Effector memory CD4-positive, alpha-beta T cell (primary cell): ENCODE measurements at places on chromosomes 12 and 14.

DNA sequence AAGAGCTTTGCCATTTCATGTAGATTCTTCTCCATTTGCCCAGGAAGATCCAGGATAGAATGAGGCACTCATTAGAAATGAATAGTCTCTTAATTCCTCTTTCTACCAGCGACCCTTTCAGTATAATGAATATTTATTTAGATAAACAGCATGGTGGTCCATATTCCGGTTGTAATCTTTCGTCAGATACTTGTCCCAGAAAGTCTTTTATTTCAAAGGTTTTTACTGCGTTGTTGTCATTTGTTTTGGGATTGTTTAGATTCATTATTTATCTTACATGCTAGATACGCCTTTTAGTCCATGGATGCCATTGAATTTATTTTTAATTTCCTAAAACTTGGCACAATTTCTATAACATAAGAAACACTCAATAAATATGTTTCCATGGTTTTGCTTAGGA is 139.7 kb upstream of the FLRT2 start:
- no peak for DNase-seq

DNA sequence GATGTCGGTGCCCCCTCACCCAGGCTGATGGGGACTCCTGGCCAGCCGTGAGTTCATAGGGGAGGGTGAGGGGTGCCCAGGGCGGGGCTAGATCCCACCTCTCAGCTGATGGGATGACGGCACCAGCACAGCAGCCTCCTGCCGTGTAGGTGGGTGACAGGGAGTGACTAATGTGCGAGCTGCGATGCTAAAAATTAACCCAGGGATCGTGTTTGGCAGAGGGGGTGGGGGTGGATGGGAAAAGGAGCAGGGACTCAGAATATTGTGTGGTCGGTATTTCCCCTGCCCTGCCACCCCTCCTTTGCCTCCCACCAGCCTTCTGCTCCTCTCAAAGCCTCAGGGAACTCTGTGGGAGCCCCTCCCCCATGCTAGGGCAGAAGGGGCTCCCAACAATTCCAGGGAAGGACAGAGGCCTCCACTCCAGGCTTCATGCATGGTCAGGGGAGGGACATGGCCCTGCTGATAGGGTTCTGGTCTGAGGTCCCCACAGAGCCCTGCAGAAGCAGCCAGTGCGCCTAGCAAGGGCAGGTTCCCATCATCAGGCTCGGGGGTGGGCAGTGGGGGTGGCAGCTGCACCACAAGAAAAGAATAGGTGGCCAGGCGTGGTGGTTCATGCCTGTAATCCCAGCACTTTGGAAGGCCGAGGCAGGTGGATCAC is 12.5 kb downstream of the TAMALIN start:
- no peaks in the 10 kb centered on the region for H3K27me3 ChIP-seq
- no peak overlapping the region for H3K27ac ChIP-seq
- H3K4me3 ChIP-seq, result no peak overlapping the region
- no peak for DNase-seq
- H3K4me1 ChIP-seq, result peaks cover 22% of the 10 kb centered on the region
- peaks cover 14% of the 10 kb centered on the region for H3K36me3 ChIP-seq

GRCh38 chr14:94971750-94972149 is 185.6 kb downstream of the DICER1 start:
- H3K4me1 ChIP-seq, result no peaks in the 10 kb centered on the region
- H3K27me3 ChIP-seq, result no peaks in the 10 kb centered on the region
- no peak overlapping the region for H3K4me3 ChIP-seq

DNA sequence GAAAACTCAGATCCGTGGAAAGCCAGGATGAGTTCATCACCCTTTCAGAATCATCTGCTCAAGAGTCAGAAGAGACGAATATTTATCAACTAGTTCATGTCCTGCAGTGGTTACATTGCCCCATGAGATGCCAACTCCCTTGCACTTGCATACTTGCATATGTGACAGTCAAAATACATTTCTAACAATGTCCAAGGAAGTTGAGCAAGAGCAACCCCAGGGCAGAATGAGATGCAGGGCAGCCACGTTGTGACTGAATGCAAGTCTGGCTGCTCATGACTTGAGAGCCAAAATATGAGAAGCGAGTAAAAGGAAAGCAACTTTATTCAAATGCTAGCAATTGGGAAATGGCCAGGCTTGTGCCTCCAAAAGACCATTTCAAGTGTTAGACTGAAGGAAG is 23.6 kb upstream of the UTP20 start:
- H3K27ac ChIP-seq, result no peak overlapping the region
- no peaks in the 10 kb centered on the region for H3K4me1 ChIP-seq
- no peaks in the 10 kb centered on the region for H3K36me3 ChIP-seq
- no peak for DNase-seq
- H3K4me3 ChIP-seq, result no peak overlapping the region

GRCh38 chr14:103517721-103518421 is 4.8 kb downstream of the CKB start:
- H3K27ac ChIP-seq, result no peak overlapping the region
- no peak overlapping the region for H3K4me3 ChIP-seq
- H3K4me1 ChIP-seq, result peaks cover 20% of the 10 kb centered on the region
- peaks cover 3% of the 10 kb centered on the region for H3K27me3 ChIP-seq
- no peaks in the 10 kb centered on the region for H3K36me3 ChIP-seq
- DNase-seq, result no peak

DNA sequence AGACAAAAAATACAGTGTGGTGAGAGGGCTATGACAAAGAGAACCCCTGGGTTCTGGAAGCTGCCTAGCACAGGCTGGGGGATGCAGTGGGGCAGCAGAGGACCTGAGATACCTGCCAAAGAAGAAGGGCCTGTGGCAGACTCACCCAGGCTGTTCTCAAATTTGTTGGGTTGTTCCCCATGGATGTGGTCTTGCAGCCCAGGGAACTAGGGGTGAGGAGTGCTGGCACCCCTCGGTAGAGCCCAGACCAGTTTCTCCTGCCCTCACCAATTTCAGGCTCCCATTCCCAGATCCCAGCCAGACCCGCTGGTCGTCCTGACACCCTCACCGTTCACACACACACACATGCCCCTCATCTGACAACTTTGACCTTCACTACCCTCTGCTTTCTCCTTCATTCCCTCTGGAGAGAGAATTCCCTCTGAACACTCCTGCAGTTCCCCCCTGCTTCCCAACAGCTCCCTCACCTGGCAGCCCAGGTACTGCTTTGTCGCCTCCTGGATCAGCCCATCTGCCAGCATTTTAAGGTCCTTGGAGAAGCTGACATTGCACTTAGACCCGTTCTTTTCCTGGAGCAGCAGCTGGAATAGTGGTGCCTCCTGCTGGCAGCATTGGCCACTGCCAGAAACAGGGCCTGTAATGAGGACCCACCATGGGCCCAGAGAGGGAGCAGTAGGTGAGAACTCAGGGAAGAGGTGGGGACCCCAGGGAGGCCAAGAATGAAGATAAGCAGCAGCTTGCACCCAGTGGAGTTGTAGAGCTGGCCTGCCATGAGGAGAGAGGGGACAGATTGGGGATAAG is 5.9 kb upstream of the GDF11 start:
- no peak overlapping the region for H3K27ac ChIP-seq
- peak; percentile 26 for DNase-seq
- no peaks in the 10 kb centered on the region for H3K27me3 ChIP-seq
- no peak overlapping the region for H3K4me3 ChIP-seq
- no peaks in the 10 kb centered on the region for H3K36me3 ChIP-seq

GRCh38 chr12:113235976-113236375 is 14.7 kb downstream of the TPCN1 start:
- H3K27me3 ChIP-seq, result no peaks in the 10 kb centered on the region
- no peak for DNase-seq
- peaks cover 16% of the 10 kb centered on the region for H3K4me1 ChIP-seq
- no peak overlapping the region for H3K4me3 ChIP-seq

DNA sequence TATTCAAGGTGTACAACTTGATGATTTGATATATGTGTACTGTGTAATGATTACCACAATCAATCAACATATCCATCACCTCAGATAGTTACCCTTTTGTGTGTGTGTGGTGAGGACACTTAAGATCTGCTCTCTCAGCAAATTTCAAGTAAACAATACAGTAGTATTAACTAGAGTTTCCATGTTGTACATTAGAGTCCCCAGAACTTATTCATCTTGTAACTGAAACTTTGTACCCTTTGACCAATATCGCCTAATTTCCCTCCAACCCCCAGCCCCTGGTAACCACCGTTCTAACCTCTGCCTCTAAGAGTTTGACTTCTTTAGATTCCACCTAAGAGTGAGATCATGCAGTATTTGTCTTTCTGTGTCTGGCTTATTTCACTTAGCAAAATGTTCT is 12.1 kb downstream of the ADCK1 start:
- no peaks in the 10 kb centered on the region for H3K27me3 ChIP-seq
- no peaks in the 10 kb centered on the region for H3K4me1 ChIP-seq

- no peaks in the 10 kb centered on the region for H3K36me3 ChIP-seq
- DNase-seq, result no peak
- no peaks in the 10 kb centered on the region for H3K27me3 ChIP-seq
- H3K4me3 ChIP-seq, result no peak overlapping the region
- H3K27ac ChIP-seq, result no peak overlapping the region
- no peaks in the 10 kb centered on the region for H3K4me1 ChIP-seq
Measured at GRCh38 chr12:80805106-80805505, 88.4 kb downstream of the MYF5 start.

GRCh38 chr12:120956579-120957300 is 21.6 kb upstream of the HNF1A start:
- H3K36me3 ChIP-seq, result no peaks in the 10 kb centered on the region
- H3K4me1 ChIP-seq, result no peaks in the 10 kb centered on the region
- H3K4me3 ChIP-seq, result no peak overlapping the region
- DNase-seq, result no peak
- H3K27me3 ChIP-seq, result no peaks in the 10 kb centered on the region
- no peak overlapping the region for H3K27ac ChIP-seq

DNA sequence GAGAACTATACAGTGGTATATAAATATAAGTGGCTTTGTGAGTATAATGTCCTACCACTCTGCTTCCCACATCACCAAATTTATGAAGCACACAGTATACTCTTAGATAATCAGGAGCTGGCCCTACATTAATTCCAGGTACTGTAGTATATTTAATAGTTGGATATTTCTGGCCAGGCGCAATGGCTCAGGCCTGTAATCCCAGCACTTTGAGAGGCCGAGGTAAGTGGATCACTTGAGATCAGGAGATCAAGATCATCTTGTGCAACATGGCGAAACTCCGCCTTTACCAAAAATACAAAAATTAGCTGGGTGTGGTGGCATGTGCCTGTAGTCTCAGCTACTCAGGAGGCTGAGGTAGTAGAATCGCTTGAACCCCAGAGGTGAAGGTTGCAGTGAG is 104.0 kb downstream of the FOXA1 start:
- no peak overlapping the region for H3K27ac ChIP-seq
- no peaks in the 10 kb centered on the region for H3K27me3 ChIP-seq
- H3K4me1 ChIP-seq, result no peaks in the 10 kb centered on the region
- no peak for DNase-seq
- no peaks in the 10 kb centered on the region for H3K36me3 ChIP-seq
- H3K4me3 ChIP-seq, result no peak overlapping the region

- H3K4me1 ChIP-seq, result peaks cover 23% of the 10 kb centered on the region
- H3K27ac ChIP-seq, result no peak overlapping the region
- H3K36me3 ChIP-seq, result no peaks in the 10 kb centered on the region
- DNase-seq, result no peak
Measured at GRCh38 chr12:75975702-75976101, 55.9 kb downstream of the PHLDA1 start.

DNA sequence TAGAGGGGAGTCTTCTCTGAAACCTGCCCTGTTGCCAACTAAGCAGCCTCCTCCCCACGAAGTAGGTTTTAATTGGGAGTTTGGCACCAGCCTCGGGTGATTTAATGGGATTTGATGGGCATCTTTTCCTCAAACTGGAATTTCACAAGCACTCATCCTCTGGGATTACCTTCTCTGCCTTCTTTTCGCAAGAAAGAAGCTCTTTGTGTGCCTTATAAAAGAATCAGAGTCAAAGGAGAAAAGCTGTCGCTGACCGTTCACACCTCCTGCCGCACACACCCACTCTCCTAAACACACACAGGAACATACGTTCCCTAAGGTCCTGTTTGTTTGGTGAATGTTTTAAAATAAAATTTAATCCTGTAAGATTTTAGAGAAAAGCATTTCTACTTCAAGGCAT is 84.0 kb downstream of the PRMT8 start:
- H3K4me1 ChIP-seq, result no peaks in the 10 kb centered on the region
- no peaks in the 10 kb centered on the region for H3K36me3 ChIP-seq
- no peak overlapping the region for H3K27ac ChIP-seq
- no peak overlapping the region for H3K4me3 ChIP-seq
- no peaks in the 10 kb centered on the region for H3K27me3 ChIP-seq
- no peak for DNase-seq

GRCh38 chr14:25237845-25238244 is 187.9 kb upstream of the STXBP6 start:
- H3K27ac ChIP-seq, result no peak overlapping the region
- H3K36me3 ChIP-seq, result no peaks in the 10 kb centered on the region
- no peaks in the 10 kb centered on the region for H3K4me1 ChIP-seq
- no peak overlapping the region for H3K4me3 ChIP-seq

DNA sequence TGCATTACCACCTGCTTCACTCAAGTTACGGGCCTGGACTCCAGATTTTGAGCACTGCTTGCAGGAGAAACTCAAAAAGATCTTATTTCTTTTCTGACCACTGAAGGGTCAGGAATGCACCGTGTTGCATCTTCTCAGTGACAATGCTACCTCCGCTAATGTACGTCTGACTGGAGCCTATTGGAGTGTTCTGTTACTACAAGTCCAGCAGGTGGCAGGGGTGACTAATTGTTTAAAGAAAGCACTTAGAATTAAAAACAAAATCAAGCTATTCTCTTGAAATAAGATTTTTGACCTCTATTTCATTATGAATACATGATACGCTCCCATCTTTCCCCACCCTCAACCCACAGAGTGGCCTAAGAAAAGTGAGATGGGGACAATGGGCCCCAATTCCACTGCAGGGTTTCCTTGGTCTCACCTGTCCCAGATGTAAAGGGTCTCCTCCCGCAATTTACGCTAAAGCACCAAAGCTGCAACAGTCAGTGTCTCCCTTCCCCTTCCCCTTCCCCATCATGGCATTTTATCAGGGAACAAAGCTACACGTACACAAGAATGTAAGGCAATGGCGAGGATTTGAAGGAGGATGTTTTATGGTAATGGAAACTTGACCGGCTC is 2.2 kb downstream of the TBPL2 start:
- peaks cover 17% of the 10 kb centered on the region for H3K4me1 ChIP-seq
- no peaks in the 10 kb centered on the region for H3K36me3 ChIP-seq
- H3K27ac ChIP-seq, result no peak overlapping the region
- no peak for DNase-seq
- no peaks in the 10 kb centered on the region for H3K27me3 ChIP-seq

GRCh38 chr12:93970900-93971688 is 177.3 kb upstream of the PLXNC1 start:
- H3K4me3 ChIP-seq, result no peak overlapping the region
- DNase-seq, result no peak
- H3K36me3 ChIP-seq, result no peaks in the 10 kb centered on the region
- H3K27me3 ChIP-seq, result no peaks in the 10 kb centered on the region

DNA sequence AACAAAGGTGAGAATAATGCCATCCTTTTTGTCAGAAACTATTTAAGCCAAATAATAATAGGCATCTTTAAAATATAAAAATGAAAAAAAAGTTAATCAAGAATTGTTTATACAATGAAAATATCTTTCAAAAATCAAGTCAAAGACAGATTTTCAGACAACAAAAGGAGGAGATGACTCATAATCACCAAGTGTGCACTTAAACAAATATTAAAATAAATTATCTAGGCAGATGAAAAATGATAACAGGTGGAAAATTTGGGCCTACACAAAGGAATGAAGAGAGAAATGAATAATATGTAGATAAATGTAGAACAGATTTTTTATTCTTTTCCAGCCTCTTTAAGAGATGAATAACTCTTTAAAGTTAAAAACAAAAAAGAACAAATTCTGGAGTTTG is 250.0 kb upstream of the PLEKHG7 start:
- DNase-seq, result no peak
- no peaks in the 10 kb centered on the region for H3K36me3 ChIP-seq
- H3K27me3 ChIP-seq, result no peaks in the 10 kb centered on the region
- no peaks in the 10 kb centered on the region for H3K4me1 ChIP-seq
- H3K4me3 ChIP-seq, result no peak overlapping the region
